Activated T-cell treated with anti-CD3 and anti-CD28 coated beads for 48 hours (primary cell): ENCODE measurements at places on chromosomes 2 and 18.

GRCh38 chr2:47038656-47039488 lies 116.2 kb downstream of the STPG4 start:
- DNase-seq, result peak; percentile 8

- DNase-seq, result no peak
These were observed 63.9 kb downstream of the COMMD1 start for GRCh38 chr2:61969376-61969775.

GRCh38 chr2:207274530-207275189 lies 108.9 kb upstream of the KLF7 start:
- no peak for DNase-seq

- no peak for DNase-seq
These were observed 32.9 kb upstream of the ST3GAL5 start for GRCh38 chr2:85921659-85922058.
